Activated CD4-positive, alpha-beta T cell treated with anti-CD3 and anti-CD28 coated beads, Interleukin-2, amount 10 ng/mL, durations not matched to agents 7 days and 5 days (primary cell): ENCODE measurements at places on chromosomes 7 and 10.

- no peak for DNase-seq
These were observed 149.2 kb upstream of the ZNF716 start for GRCh38 chr7:57300747-57301146.

GRCh38 chr10:76119515-76119914 lies 688.1 kb downstream of the LRMDA start:
- no peak for DNase-seq

DNA sequence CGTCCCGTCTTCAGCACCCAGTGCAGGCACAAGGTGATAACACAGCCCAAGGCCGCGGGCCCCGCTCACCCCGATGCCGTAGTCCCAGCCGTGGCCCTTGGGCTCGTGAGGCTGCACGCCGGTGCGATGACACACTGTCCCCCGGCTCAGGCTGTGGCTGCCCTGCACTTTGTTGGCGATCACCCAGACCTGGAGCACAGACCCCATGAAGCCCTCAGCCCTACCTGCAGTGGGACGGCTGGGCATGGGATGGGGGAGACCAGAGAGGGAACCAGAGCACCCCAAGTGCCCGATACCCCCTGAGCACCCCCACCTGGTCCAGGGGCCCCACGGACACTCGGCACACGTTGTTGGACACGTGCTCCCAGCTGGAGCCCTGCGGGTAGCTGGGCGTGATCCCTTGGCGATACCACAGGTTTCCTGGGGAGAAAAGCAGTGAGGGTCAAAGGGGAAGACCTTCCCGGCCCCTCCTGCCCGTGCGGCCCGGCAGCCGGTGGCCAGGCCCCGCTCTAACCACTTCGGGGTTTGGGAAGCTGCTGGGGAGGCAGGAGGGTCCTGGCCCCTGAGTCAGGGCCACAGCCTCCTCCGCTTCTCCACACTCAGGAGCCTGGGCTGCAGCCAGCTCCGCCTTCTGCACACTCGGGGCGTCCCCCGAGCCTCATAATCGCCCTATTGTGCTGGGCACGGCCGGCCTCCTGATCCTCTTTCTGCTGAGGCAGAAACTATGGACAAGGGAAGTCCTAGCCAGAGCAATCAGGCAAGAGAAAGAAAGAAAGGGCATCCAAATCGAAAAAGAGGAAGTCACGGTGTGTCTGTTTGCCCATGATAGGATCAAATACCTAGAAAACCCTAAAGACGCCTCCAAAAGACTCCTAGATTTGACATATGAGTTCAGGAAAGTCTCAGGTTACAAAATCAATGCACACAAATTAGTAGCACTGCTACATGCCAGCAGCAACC lies 6.7 kb downstream of the BHLHA15 start:
- DNase-seq: no peak

DNA sequence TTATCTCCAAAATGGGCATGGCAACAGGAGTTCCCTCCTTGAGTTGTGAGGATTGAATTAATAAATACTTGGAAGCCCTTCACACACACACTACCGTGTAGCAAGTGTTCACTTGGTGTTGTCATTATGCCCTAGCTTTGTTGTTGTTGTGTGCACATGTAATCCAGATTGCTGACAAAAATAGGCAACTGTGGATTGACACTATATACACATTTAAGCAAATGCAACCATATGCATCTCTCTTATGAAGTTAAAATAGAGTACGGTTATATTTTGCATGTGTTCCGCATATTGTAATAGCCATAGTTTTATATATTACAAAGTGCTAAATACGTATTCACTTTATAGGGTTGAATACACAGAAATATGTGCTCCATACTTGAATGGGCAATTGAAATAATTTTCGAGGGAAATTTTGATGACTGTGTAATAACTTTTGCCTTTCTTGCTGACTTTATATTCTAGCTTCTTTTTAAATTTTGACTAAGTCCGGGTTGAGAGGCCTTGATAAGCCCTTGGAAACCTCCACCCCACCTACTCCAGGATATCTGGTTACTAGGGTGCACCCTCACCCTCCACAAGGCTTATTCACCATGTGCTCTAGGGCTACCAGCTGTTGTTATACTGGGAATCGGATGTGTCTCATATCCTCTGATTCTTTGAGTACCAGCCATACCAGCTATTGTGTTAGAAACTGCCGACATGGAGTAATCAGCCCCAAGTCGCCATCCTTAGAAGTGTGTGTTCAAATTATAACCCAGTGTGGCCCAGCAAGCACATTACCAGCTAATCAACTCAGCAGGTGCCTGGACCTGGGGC lies 265.0 kb downstream of the CAMK1D start:
- no peak for DNase-seq

- DNase-seq: no peak
These were observed 4.7 kb downstream of the DNAH11 start for GRCh38 chr7:21547501-21547900.

DNA sequence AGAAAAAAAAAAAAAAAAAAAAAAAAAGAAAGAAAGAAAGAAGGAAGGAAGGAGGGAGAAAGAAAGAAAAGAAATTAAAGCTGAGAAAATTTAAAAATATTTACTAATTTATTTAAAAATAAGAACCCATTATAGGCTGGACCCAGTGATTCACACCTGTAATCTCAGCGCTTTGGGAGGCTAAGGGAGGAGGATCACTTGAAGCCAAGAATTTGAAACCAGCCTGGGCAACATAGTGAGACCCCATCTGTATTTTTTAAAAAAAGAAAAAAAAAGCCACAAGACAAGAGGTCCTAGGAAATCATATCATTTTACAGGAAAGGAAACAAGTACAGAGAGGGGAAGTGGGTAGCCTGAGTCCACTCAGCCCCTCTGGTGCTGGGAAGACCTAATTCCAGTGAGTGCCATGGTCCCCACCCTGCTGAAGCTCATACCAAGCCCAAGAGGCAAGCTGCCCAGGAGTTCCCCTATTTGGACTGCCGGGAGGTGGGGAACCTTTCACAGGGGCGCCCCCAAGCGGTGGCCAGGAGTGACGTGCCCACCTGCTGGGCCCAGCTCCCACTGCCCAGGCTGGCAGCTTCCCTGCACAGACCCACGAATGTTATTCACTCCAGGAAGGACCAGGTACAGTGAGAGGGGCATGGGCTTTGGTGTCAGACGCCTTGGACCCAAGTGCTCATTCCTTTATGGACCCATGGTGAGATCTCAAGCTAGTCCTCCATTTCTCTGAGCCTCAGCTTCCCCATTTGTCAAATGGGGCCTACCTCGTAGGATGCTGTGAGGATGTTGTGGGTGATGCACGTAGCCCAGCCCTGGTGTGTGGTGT lies 133.6 kb downstream of the ZMIZ1 start:
- DNase-seq: peak; percentile 28

- DNase-seq: no peak
These were observed 47.3 kb downstream of the ST8SIA6 start for GRCh38 chr10:17407047-17407446.

- no peak for DNase-seq
These were observed 19.6 kb downstream of the MICALL2 start for GRCh38 chr7:1439373-1440363.

- no peak for DNase-seq
These were observed 562.1 kb downstream of the DNAJB6 start for GRCh38 chr7:157898802-157899505.

- no peak for DNase-seq
These were observed 15.5 kb downstream of the WAPL start for GRCh38 chr10:86506062-86506461.

DNA sequence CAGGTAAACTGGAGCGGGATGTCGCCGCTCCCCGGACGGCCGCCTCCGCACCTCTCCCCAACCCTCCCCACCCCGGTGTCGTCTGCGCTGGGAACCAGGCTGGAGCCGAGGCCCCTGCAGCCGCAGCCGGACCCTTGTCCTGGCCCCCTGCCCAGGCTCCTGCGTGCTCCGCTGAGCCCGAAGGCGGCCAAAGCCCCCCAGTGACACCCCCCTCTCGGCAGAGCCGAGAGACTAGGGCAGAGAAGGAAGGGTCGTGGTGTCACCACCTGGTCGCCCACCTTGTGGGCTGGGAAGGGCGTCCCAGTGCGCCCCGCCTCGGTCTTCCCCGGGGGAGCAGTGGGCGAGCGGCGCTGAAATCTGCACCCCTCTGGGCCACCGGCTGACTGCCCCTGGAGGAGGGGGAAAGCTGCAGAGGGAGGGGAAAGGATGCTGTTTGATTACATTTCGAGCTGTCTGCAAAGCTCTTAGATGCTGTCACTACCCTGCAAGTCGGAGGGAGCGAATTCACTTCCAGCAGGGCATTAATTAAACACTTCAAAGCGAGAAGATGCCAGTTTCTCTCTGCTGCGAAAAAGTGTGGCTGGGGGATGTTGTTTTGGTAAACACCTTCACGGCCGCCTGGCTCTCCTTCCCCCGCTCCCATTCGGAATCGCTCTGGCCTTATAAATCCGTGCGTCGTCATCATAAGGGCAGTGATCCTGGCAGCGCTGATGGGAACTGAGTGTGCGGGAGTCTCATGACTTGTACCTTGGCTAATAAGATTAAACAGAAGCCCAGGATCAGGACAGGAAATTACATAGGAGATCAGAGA lies 622 bp downstream of the DYNC1I1 start:
- DNase-seq: no peak
